ENCODE measurements at places on chromosomes 3 and 15.

DNA sequence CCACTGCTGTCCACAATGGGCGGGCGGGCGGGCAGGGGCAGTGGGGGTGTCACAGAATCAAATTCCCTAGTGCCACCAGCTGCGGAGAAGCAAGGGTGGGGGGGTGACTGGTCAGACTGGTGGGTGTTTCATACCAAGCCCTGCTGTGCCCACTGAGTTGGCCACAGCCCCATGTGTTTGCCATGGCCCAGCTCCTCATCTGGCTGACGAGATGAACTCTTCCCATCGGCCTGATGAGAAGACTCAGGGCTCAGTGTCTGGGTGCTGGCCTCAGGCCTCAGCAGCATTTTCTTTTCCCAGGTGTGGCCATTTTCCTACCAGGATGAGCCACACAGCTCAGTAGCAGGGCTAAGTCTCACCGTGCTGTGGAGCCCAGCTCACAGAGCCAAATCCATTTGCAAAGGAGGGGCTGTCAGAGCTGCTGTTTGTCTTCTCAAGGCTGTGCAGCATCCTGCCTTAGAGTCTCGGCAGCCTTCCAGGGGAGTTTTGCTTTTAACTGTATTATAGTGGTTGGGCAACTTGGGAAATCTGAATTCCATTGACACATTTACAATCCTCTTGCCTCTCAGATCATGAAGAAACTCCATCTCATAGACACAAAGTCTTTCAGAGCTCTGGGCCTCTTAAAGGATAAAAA, 176.8 kb downstream of the ABHD5 start:
- DNase-seq: no peak

DNA sequence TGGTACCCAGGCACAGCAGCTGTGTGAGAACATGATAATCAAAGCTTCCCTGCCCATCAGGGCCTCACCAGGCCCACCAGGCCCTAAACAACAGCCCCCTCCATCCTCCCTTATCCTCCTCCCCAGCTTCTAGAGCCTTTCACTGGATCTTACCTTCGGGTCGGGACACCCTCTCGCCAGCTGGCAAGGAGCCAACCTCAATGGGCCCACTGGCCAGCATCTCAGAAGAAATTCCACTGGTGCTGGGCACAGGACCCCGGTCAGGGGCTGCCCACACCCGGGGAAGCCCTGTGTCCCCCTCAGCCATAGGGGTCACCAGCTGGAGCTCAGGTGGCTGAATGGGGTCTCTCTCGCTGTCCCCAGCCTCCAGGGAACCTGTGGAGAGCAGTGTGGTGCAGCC, 6.8 kb upstream of the QARS1 start:
- no peak for DNase-seq

- no peak for DNase-seq
These were observed 14.6 kb downstream of the HDAC11 start for GRCh38 chr3:13494463-13495350.

GRCh38 chr15:69058830-69059556, 44.5 kb downstream of the NOX5 start:
- DNase-seq: peak; percentile 73

- DNase-seq: no peak
These were observed 210.4 kb downstream of the ATP10A start for GRCh38 chr15:25652704-25653103.

GRCh38 chr3:40655551-40655950, 130.8 kb downstream of the ZNF621 start:
- no peak for DNase-seq

DNA sequence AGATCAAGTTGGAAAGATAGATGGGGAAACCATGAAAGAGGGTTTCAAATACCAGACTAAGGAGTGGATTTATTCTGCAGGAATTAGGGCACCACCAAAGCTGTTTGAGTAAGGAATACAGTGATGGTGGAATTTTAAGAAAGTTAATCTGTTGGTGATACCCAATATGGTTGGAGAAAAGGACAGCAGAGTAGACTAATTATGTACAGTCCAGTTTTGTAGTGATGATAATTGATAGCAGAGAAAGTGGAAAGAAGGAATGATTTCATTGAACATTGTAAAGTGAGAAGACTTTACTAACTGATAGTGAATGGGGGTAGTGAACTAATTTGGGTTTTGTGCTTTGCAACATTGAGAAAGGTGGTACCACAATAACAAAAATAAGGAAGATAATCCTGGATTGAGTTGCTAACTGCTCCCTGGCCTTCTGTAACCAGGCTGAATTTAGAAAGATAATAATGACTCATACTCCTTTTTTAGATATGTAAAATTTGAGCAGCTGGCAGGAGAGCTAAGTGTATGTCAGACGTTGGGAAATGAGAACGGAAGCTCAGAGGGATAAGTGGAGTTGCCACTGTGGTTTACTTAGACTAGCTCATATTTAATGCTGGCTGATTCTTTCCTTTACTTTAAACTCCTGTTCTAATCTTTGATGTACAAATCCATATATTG, 16.9 kb downstream of the TCAIM start:
- no peak for DNase-seq

Data from activated CD4-positive, alpha-beta T cell treated with anti-CD3 and anti-CD28 coated beads, Interleukin-2, amount 50 U/mL, for 4 hours (primary cell).